ENCODE measurements at places on chromosomes 3 and 15. TPM values are rescaled to one million over a fixed set of nuclear protein-coding genes. Genes with fewer than 3 reads are reported as not detected.

DNA sequence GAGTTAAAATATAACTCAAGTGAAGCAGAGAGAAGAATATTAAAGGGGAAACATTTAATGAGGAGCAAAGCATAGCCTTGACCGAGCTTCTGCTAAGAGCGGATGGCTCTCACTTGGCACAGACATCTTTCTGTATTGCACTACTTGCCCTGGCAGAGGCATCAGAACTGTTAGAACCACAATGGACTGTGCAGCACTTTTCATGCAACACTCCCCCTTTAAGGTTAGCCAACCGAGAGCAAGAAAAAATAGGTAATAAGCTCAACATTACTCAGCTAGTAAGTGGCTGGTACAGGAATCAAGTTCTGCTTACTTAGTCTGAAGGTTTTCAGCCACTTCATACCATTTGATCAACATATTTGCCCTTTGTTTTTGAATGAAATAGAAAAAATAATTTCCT lies 33.7 kb downstream of the CRTC3 start:
- DNase-seq, result no peak
- no peak overlapping the region for H3K27ac ChIP-seq
- H3K4me3 ChIP-seq, result no peak overlapping the region
- peaks cover 45% of the 10 kb centered on the region for H3K4me1 ChIP-seq
- no peaks in the 10 kb centered on the region for H3K27me3 ChIP-seq

DNA sequence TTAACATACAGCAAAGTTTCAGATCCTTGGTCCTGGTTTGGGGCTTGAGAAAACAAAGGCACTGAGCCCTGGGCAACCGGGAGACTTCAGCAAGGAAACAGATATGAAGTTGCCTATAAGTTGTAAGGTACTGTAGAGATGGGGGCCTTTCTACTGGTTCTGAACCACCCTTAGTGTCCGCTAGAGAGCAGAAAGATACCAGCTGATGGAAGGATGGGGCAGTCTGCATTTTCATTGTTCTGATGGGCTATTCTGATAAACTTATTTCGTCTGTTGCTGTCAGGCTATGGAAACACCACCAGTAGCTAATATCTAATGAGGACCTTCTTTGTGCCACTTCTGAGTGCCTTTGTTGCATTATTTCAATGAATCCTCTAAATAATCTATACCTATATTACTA lies 38.7 kb downstream of the FGD5 start:
- DNase-seq, result no peak
- no peaks in the 10 kb centered on the region for H3K36me3 ChIP-seq
- no peaks in the 10 kb centered on the region for H3K27me3 ChIP-seq
- H3K4me1 ChIP-seq, result peaks cover 26% of the 10 kb centered on the region

The ACKR2 gene
- polyA plus RNA-seq, result 0.15 TPM

The EXD1 gene
- not detected for polyA plus RNA-seq

The FRMD5 gene
- polyA plus RNA-seq, result 9.5 TPM
